ENCODE measurements at places on chromosomes 1 and 21.
A peak's percentile ranks its signal among the peaks of the same experiment; 100 is the strongest.

DNA sequence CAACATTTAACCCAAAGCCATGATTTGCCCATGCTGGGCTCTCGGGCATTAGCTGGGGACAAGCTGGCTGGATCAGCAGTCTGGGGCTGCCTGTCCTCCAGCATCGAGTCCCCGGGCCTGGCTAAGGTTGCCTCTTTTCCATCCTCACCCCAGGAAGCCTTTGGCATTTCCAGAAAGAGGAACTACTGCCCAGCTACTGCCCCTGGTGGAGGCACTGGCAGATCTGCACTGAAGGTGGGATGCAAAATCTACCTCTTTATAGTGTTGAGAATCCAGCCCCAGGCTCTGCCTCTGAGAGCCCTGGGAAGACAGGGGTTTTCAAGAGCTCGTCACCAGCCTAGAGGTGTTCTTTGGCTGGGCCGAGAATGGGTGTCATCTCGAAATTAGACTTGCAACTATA is 635.9 kb downstream of the MATN1 start:
- no peak for DNase-seq

DNA sequence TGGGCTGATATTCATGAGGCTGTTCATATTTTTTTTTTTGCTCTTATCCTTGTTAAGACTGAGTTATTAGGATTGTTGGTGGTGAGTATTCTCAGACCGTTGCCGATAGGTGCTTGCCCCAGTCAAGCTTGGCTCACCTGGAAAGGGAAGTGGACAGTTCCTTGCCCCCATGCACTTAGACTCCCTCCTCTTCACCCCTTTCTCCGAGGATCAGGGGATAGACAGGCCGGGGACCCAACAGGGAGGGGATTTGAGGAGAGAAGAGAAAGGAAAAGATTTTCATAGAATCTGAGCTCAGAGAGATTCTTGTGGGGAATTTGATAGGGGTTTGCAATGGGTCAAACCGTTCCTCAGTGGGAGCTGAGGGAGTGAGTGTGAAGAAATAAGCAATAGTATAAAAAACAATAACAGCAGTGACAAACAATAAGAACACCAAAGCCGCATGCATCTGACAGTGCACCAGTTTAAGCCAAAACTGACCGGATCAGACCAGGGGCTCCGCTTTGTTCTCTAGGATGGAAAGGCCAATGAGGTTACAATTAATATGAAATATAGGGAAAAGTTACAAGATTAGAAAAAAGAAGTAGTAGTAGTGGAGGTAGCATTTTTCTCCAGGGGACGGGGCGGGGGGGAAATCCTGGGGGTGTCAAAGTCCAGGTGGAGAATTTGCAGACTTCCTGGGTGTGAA is 8.9 kb downstream of the PAX7 start:
- DNase-seq: no peak

DNA sequence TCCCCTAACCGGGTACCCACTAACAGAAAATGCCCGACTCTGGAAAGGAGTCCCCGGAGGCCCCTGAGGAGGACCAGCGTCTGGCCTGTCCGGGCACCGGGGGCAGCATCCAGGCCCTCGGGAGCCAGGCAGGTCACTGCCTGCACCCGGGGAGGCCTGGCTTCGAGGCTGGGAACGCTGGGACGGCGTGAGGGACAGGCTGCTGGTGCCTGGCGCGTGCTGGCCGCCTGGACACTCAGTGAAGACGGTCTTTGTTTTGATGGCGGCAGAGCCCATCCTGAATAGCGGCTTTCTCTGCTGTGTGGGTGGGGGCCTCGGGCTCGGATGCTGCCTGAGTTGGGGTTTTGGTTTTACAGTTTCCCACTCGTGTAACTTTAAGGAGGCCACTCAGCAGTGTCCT is 37.6 kb downstream of the PRKCZ start:
- DNase-seq: peak; percentile 69

GRCh38 chr1:197510691-197511378 is 242.8 kb downstream of the CRB1 start:
- no peak for DNase-seq
